ENCODE measurements at places on chromosomes 3 and 15.

DNA sequence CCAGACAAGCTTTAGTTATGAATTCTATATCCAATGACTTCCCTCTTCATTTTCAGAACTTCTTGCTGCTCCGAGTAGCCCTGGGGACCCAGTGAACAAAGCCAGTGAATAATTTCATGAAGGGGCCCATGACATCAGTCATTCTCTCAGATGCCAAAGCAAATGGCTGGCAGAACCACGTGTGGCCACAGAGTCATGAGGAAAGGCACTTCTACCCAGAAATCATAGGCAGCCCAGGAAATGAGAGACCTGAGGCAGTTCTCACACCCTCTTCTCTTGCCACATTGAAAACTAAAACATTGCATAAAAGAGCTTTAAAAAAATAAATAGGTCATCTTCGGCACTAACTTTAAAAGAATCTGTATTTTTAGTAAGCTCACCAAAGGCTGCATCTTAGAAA is 4.3 kb upstream of the UACA start:
- no peak for DNase-seq

- no peak for DNase-seq
Measured at GRCh38 chr3:52712291-52713212, 6.6 kb downstream of the SPCS1 start.

DNA sequence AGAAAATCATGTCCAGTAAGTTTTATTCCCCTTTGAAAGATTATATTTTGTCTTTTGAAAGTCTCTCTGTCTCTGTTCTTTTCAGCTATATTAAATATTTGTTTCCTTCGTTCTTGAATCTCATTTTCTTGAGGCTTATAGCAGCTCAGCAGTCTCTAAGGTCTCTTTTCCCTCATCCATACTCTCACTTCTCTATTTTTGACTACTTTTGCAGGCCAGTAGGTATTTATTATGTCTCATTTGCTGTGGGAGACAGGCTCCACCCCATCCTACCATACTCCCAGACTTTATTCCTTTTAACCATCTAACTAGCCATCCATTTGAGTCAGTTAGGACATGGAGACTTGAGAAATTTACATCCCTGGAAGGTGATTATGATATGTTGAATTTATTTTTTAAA is 71.0 kb downstream of the FILIP1L start:
- no peak for DNase-seq

DNA sequence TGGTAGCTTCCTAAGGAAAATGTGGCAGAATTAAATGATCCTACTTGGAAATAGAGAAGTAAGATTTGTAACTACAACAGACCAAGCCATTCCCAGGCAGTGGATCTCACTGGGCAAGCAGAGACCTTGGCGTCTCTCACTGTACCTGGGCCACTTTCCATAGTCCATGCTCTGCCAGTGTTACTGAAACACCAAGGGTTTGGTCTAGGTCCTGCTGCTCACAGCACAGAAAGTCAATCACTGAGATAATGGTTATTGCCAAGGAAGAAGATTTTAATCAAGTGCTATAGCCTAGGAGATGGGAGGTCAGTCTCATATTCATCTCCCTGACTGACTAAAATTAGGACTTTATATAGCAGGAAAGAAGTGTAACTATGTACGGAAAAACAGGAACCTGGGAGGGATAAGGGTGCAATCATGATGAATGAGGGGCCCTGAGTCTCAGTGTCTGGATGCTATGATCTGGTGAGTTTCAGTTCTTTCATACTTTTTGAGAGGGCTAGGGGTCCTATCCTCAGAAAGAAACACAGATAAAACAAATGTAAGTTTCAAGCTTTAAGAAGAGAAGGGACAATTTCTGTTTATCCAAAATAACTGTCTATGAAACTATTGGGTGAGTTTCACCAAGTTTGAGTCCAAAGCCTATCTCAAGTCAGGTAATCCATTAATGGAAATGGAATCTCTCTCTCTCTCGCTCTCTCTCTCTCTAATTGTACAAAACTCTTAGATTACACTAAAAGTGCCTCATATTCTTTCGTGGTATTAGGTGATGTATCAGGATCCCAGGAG is 20.6 kb downstream of the GPR15 start:
- DNase-seq, result no peak

DNA sequence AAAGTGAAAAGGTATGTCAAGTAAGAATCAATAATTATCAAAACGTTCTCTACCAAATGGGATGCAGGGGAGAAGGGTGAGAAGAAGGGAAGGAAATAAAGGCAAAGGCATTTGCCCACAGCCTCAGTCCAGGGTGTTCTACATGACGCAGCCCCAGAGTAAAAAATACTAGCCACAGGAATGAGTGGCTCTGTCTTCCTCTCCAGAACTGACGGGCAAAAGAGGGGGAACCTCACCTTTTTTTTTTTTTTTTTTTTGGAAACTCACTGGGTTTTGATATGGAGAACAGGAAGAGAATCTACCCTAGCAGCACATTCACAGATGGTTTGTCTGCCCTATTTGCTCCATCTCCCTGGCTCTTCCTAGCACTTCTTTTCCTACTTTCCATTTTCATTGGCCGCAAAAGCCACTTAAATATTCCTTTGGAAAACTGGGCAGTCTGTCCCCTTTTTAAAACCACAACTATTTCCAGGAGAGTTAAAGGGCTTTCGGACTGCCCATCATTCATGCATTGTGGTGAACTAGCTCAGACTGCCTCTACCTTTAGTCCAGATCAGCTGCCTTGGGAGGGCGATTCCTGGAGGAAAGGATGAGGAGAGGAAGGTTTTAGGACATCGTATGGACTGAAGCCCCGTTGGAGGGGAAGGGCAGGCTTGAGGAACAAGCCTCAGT is 28.2 kb downstream of the B3GNT5 start:
- no peak for DNase-seq

GRCh38 chr15:50933341-50933740 is 24.9 kb downstream of the AP4E1 start:
- no peak for DNase-seq

DNA sequence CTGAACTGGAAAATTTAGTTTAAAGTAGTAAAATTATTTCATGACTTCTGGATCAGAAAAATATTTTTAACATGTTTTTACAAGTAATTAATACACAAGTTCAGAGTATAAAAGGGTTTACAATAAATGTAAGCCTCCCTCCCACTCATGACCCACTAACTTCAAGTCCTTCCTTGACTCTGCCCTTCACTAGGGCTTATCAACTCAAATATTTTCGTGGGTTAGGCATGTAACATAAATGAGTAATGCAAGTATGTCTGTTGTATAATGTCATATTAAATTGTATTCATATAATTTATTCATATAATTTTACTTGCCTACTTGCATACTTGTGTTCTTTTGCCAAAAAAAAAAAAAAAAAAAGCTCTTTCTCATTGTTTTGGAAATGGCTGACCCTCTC is 3.4 kb upstream of the OPA1 start:
- no peak for DNase-seq

GRCh38 chr3:32405155-32405554 is 13.5 kb downstream of the CMTM7 start:
- no peak for DNase-seq

DNA sequence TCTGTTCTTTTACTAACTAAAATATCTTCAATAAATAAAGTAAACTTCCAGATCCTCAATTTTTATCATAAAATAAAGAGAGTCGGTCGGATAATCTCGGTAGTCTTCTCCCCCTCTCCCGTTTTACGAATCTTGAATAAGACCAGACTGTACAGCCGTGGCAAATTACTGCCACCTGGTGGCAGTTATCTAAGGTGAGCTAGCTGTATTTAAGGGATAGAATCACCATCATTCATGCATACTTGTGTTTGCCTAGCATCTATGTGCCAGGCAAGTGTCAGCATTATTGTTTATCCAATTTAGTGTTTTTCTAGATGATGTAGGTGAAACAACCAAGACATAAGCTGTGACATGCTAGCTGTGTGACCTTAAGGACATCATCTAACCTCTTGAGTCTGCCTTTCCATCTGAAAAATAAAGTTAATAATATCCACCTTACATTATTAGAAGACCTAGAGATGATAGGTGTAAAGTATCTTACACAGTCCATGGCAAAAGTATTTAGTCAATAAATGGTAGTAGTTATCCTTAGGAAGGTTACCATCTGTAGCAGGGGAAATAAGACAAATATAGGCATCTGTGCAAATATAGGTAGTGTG is 21.3 kb downstream of the DUT start:
- DNase-seq, result peak; percentile 22

- DNase-seq, result no peak
Measured at GRCh38 chr3:51751287-51751686, 27.8 kb downstream of the IQCF6 start.

GRCh38 chr3:166425900-166426611 is 588.8 kb upstream of the BCHE start:
- no peak for DNase-seq

GRCh38 chr15:63532307-63532744 is 27.9 kb downstream of the USP3 start:
- DNase-seq, result no peak

DNA sequence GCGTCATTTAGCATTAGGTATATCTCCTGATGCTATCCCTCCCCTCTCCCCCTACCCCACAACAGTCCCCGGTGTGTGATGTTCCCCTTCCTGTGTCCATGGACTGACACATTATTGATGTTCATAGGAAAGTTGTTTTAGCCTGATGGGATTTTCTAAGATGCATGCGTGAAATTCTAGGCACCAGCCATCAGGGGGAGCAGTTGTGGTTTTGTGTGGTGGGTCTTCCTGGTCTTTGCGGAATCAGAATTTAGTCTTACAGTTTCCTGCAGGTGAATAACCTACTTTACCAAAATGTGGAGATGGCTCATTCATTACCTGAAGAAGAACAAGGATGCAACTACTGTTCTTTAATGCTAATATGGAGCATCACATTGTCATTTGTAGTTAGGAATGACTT is 455.0 kb upstream of the THBS1 start:
- peak; percentile 70 for DNase-seq

GRCh38 chr15:34892963-34893591 is 76.5 kb downstream of the AQR start:
- DNase-seq, result no peak

Data from hematopoietic multipotent progenitor cell (in vitro differentiated cells).